ENCODE measurements at places on chromosomes 5 and 9.
A peak's percentile ranks its signal among the peaks of the same experiment; 100 is the strongest.

DNA sequence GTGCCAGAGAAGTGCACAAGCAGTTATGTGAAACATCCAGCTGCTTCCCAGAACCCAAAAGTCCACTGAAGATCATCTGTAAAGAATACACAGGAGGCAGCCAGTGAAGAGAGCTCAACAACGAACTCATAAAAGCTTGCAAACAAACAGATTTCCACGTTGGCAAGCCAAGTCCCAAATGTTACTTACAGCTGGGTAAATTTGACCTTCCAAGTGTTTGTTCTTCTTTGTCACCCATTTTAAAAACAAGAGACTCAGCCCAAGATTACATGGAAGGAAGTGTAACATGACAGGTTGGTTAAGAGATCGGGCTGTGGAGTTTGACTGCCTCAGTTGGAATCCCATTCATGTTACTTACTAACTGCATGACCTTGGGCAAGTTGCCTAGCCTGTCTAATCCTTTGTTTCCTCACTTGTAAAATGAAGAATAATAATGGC lies 174.9 kb upstream of the PAPPA start:
- DNase-seq = no peak

- DNase-seq = no peak
Observed at GRCh38 chr5:124669956-124670721, 76.3 kb downstream of the ZNF608 start.

- no peak for DNase-seq
Observed at GRCh38 chr5:8081179-8081578, 212.2 kb downstream of the MTRR start.

- no peak for DNase-seq
Observed at GRCh38 chr5:157562111-157562581, 13.4 kb downstream of the ADAM19 start.

DNA sequence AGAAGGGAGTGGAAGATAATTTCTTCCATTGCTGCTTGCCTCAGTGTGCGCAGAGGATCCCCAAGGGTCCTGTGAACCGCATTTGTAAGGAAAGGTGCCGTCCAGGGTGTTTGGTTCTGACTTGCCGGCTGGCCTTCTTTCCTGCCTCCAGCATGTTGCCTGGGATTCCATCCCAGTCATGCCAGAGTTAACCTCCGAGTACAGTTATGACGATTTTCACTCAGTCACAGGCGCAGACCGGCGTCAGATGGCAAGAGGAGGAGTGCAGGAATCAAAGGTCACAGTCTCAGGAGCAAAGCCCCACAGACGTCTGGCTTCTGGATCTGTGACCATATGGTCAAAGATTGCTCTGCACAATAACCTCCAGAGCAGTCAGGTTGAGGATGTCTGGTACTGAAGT lies 5.9 kb upstream of the GADD45G start:
- DNase-seq = no peak

- DNase-seq = no peak
Observed at GRCh38 chr5:80143491-80143890, 108.3 kb downstream of the THBS4 start.

DNA sequence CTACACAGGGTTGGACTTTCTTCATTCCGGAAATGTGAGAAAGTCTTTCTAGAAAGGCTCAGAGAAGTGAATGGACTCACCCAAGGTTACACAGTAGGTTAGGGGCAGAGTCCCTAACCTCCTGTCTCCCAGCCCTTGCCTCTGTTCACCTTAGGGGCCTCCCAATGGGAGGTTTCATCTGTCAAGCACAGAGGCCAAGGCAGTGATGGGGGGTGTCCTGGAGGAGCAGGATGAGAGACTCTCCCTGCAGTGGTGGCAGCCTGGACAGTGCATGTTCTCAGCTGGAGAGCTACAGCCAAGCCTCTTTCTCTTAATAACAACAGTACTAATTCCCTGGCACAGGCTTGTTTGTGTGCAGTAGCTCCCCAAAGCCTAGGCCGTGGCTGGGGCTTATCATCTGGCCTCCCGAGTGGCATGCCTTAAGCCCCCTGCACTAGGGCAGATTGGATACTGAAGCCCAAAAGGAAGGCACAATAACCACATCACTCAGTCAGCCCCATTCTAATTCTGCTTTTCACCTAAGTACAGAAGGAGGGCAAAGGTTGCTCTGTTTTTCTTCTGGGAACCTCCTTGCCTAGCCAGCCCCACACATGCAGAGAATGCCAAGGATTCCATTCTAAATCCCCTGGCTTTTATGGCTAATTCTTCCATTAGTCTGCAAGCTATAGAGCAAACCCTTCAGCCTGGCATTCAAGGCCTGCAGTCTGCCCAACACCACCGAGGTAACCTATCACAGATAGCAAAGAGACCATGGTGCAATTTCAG lies 50.2 kb upstream of the XPA start:
- no peak for DNase-seq

- peak; percentile 45 for DNase-seq
Observed at GRCh38 chr9:15277400-15278090, 29.5 kb downstream of the TTC39B start.

DNA sequence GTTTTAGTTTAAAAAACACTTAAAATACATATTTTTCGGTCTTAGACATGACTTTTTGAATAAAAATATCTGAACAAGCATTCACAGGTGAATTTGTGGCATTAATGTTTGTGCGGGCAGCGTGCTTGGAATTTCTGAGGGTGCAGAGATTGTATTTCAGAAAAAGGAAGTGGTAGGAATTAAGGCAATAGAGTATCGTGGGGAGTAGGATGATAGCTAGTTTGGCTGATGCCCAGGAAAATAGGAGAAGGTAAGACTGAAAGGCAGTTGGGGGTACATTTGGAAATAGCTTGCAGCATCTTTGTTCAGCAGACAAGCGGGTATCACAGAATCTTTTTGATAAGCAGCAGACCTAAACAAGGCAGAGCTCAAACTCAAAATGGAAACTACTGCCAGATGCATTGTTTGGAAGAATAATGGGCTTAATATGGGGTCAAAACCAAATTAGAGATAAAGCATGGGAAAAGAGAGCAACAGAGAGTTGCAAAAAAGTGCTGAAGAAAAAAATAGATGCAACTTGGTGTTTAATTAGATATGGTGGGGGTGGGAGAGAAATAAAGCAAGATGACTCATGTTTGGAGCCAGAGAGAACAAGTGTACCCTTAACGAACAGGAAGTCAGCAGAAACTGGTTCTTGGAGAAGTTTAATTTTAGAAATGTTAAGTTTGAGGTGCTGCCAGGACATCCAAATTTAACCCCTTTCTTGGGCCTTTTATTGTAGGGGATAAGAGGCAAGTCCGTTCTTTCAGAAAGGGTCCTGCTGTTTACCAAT lies 85.7 kb upstream of the ARRDC3 start:
- no peak for DNase-seq

DNA sequence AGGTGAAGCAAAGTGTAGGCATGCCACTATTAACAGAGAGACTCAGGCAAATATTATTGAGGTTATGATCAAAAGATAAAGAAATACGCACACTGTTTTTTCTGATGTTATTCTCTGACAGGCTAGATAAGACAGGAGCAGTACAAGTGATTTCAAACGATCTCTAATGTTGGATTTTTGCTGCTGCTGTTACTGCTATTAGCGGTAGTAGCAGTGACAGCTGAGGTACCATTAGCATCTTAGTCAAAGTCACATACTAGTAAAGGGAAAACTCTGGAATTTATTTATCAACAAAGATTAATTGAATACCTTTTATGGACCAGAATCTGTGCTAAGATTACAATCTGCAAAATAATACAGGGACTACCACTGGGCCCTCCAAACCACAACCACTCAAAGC lies 362.4 kb upstream of the CDH6 start:
- DNase-seq = no peak

DNA sequence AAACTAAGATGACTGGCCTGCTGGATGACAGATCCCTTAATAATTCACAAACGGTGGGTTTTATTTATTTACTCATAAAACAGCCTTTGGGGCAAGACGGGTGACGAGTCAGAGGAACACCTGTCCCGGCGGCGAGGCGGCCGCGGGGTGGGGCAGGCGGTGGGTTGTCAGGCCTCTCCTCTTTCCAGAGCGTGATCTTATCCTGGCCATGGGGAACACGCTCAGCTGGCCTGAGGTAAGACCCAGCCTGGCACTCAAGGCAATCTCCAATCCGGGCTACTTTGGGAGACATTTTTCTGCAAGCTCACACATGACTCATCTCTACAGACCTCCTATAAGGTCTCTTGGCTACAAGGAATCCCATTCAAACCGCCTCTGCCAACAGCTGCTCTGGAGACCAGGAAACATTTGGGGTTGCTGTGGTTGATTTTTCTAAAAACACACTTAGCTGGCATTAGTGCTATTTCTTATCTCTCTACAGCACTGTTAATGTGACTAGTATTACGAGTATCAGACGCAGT lies 6.3 kb downstream of the RAPGEF1 start:
- no peak for DNase-seq

DNA sequence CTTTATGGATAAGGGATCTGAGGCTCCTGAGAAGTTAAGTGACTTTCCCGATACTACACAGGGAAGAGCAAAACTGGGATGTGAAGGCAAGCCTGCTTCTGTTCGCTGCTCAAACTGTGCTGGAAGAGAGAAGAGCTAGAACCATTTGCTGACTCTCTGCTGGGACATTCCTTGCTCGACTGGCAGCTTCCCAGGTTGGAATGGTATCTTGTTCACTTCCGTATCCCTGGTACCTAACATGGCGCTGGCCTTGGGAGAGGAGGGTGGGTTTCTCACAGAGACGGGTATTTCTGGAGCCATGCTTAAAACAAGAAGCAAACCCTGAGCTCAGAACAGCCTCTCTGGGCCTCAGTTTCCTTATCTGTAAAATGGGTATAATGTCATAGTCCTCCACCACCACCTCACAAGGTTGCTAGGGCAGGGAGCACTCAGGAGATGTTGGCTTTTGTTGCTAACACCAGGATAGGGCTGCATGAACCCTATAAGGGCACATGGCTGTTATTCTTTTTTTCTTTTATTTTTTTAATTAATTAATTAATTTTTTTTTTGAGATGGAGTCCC lies 68.0 kb upstream of the STXBP1 start:
- DNase-seq = no peak

- DNase-seq = no peak
Observed at GRCh38 chr9:80789831-80790230, 899.5 kb downstream of the TLE1 start.

DNA sequence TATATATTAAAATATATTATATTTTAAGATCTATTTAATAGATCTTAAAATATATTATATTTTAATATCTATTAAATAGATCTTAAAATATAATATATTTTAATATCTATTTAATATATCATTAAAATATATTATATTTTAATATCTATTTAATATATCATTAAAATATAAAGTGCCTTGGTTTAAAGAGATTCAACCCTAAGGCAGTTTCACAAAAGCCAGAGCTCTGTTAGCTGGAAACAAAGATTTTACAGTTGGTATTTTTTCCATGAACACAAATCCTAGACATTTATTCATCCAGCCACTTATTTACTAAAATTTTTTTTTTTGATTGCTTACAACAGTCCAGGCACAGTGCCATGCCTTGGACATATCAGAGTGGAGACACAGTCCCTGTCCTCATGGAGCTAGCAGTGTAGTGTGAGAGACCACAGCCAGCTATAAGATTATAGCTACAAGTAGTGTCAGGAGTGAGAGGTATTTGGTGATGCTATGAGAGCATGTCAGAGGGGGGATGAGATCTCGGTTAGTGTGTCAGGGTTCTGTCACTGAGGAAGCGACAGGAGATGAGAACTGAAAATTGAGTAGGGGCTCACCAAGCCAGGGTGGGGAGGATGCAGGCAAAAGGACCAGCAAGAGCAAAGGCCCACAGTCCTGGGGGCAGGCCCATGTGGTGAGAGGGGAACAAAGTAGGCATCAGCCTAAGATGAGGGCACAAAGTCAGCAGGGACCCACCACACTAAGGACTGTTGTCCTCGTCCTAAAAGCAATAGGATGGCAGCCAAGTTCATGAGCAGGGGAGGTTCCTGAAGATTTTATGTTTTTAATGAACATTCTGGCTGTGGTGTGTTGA lies 74.5 kb downstream of the FBXO38 start:
- DNase-seq = no peak

GRCh38 chr9:110329639-110330230 lies 7.9 kb downstream of the TXNDC8 start:
- no peak for DNase-seq

DNA sequence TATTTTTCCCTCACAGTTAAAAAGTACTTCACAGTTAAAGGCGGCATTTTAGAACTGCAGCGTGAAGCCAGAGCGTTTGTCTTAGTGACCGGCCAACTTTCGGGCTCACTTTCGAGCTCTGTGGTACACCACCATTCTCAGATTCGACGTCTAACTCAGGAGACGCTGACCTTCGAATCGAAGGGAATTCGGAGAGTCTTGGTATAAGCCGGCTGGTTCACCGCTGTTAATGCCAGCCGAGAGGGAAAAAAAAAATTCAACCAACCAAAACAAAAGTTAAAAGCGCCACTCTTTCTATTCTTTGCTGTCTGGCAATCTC lies 544 bp upstream of the SNX24 start:
- no peak for DNase-seq

DNA sequence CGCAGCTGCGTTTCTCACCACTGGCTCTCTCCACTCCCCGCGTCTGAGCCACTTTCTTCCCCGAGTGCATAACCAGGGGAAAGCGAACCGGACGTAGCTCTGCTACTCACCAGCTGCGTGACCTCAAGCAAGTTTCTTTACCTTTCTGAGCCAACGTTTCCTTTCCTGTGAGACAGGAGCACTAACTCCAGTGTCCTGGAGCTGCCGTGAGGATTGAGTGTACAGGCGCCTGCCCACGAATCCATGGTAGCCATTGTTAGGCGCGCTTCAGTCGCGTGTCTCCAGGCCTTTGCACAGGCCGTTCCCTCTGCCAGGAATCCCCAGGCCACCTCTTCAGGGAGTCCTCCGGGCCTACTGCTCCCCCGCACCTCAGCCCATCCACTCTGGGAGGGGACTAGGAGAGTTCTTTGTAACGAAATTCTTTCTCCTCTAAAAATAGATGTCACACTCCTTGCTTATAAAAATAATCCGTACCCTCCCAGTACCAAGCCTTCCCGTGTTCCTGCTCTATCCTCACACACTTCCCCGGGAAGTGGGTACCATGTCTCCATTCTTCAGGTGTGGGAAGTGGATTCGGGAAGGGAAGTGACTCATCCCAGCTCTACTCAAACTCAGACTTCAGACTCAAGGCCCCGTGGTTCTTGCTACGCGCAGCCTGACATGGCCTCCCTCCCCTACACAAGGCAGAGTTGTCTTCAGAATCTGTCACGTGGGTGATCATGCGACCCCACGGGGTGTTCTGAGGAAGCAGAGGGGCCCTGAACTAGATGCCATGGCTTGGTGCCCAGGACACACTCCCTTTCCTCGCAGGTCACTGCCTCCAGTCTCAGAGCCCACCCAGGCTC lies 16.1 kb upstream of the CRB2 start:
- DNase-seq = no peak
